Activated CD4-positive, alpha-beta T cell treated with anti-CD3 and anti-CD28 coated beads, Interleukin-2, amount 10 ng/mL, durations not matched to agents 24 days and 14 days (primary cell): ENCODE measurements at places on chromosomes 13 and 19. TPM values are rescaled to one million over a fixed set of nuclear protein-coding genes. Genes with fewer than 3 reads are reported as not detected.
A peak's percentile ranks its signal among the peaks of the same experiment; 100 is the strongest.

Gene CFD
- total RNA-seq = 1.4 and 2.5 TPM in 2 replicates

Gene CYP2S1
- total RNA-seq = 0.70 and 1.0 TPM in 2 replicates

Gene ZNF320
- 8.0 and 17.8 TPM in 2 replicates for total RNA-seq

Gene PCSK4
- 1.0 and 1.6 TPM in 2 replicates for total RNA-seq

DNA sequence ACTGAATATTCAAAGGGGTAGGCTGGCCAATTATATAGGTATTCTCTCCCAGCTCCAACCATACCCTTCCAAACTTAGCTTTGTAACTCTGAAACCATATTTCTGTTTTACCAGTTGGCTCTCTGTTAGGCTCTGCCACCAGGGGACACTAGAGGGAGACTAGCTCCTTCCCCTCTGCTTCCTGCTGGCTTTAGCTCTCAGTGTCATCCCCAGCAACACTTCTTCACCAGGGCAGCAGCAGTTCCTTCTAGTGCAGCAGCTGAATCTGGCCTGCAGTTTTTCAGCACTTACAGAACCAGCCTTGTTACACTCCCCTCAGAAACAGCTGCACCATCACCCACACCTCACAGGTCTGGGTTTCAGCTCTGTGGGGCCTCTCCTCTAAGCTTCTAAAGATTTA lies 51.0 kb upstream of the DOCK9 start:
- DNase-seq = peak; percentile 83

- DNase-seq = no peak
These were observed 3.4 kb upstream of the PIK3R2 start for GRCh38 chr19:18149596-18149975.
